Activated CD8-positive, alpha-beta memory T cell treated with anti-CD3 and anti-CD28 coated beads, Interleukin-2, amount 50 U/mL, for 48 hours (primary cell): ENCODE measurements at places on chromosomes 2 and 18.

GRCh38 chr2:67032076-67032475 is 365.1 kb upstream of the ETAA1 start:
- no peak for DNase-seq

GRCh38 chr2:238423561-238424312 is 3.0 kb upstream of the ASB1 start:
- no peak for DNase-seq

GRCh38 chr2:63189026-63189425 is 138.4 kb downstream of the OTX1 start:
- no peak for DNase-seq

DNA sequence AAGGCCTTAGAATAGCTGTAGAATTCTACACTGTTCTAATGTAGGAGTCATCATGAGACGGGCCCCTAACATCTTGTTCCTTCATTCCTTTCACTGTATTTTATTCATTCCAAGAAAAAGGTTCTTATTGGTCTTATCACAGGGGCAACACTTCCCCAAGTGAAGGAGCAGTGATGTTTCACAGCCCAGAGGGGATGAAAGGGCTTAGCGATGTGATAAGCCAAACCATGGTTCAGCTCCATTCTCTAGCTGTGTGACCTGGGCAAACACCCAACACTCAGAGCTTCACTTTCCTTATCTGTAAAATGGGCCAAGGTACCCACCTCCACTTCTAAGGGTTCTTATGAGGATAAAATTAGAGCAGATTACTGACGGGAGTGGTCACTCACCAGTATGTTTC is 25.4 kb upstream of the HS6ST1 start:
- no peak for DNase-seq

DNA sequence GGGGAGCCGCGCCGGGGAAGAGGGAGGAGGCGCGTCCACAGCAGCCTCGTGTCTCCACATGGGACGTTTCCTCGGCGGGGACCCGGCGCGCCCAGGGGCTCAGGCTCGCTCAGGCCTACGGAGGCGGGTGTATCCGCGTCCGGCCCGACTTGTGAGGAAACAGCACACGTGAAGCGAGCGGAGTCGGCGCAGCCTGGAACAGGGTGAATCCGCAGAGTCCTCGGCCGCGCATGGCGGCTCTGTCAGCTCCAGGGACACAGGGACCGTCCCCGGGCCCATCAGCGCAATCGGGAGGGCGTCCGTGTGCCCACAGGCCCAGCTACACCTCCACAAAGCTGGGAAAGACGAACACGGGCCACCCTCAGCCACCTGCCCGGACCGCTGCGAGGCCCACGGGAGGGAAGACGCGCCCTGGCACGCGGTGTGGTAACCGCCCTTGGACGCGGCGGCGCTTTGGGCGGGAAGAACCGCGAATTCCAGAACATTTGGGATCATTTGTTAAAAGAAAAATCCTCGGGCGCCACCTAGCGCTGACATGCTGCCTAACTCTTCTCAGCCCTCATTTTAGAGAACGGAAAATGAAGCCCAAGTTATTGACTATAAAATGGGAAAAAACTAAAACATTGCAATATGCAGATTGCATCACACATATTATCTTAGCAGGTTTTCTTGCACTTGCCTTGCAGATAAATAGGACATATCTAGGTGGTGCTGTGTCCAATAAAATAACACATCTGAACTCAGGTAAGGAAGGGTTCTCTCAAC is 40.4 kb downstream of the TMEM18 start:
- peak; percentile 79 for DNase-seq

GRCh38 chr18:27843783-27844777 is 332.9 kb downstream of the CDH2 start:
- DNase-seq, result no peak

DNA sequence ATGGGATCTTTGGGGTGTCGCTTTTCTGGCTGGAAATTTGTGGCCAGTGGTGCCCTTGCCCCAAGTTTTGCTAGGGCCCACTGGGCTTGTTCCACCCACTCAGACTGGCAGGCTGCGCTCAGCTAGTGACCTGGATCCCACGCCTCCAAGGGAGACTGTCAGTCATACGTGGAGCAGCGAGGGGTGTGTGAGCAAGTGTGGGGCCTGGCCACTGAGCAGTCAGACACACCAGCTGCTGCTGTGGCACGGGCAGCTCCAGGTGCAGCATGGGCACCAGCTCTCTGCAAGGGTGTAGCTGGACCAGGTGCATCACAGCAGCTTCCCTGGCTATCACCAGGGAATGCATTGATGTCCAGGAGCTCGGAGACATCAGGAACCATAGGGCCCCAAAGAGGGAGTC is 327.0 kb downstream of the NR4A2 start:
- DNase-seq, result no peak

DNA sequence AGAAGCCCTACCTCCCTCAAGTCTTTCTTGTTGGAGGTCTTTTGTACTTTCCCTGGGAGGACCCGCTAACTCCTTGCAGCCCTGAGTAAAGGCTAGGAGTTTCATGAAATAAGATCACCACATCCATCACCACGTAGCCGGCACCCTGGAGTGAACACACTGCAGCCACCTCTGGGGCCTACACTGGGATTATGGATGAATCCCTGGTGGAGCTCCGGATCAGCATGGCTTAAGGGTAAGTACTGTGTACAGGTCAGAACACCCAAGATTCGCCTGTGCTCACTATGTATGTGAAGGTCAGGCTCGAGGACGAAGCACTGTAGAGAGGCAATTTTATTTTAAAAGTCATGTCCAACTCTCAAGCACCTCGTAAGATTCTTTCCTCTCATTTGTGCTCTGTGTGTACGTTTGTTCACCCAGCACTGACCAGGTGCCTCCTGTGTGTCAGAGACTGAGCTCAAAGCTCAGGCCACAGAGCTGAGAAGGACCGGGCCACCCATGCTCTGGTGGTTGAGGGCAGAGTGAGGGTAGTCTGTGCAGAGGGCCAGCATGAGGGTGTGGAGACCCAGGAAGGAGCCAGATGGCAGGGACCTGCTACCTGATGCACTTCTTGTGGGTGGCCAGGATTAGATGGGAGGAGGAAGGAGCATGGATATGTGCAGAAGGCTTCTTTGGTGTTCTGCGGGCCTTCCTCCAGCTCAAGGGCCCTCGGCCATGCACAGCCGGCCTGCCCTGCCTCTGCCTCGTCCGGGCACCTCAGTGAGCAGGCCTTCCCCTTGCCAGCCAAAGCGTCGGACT is 66.7 kb upstream of the TFCP2L1 start:
- DNase-seq, result no peak

- no peak for DNase-seq
Measured at GRCh38 chr18:44423814-44424644, 256.7 kb upstream of the SETBP1 start.

GRCh38 chr2:85264471-85264870 is 63.3 kb downstream of the TGOLN2 start:
- DNase-seq, result no peak

DNA sequence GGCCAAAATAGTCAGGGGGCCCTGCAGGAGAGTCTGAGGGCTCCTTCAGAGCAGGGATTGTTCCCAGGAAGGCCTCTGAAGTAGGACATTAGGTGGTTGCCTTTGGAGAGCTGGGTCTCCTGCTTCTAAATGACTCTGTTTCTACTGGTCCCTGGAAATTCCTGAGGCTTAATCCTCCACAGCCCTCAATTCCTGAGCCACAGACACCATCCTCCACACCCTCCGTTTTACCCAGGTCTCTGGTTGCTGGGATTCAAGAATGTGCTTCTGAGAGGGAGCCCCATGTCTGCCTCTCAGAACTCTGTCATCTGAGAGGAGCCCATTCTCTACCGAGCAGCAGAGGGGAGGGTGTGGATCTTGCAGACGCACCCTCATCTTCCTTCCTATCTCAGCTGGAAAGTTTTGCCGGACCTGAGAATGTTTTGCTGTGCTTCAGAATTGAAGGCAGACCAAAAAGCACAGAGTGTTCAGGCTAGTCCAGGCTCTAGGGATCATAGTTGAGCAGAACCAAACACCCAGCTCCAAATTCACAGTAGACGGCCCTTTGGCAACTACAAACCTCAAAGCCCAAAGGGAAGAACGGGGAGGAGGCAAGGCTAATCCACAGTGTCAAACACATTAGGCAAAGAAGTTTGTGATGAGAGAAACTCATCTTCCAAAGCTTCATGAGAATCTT is 8.1 kb downstream of the VIT start:
- DNase-seq, result no peak

- DNase-seq, result peak; percentile 80
Measured at GRCh38 chr18:37778417-37779165, 213.0 kb upstream of the CELF4 start.

DNA sequence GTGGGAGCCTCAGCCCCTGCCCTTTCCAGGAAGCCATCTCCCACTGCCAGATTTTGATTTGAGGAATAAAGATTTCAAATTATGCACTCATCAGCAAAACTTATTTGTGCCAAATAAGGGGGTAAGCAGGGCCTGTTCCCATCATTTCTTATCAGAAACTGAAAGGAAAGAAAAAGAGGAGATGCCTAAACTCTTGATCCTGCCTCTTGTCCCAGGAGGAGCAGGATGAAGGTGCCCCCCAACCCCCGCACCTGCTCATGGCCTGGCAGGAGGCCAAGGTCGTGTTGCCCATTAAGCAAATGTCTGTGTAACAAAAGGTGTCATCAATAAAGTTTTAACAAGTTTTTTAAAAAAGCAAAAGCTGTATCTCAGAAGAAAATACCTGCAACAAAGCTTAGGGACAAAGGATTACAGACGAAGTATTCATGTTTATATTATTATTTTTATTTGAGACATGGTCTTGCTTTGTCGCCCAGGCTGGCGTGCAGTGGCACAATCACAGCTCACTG is 80.0 kb downstream of the INPP5D start:
- no peak for DNase-seq

- DNase-seq, result no peak
Measured at GRCh38 chr18:42365591-42365990, 410.6 kb downstream of the PIK3C3 start.

GRCh38 chr2:58204195-58204959 is 36.7 kb downstream of the FANCL start:
- DNase-seq, result no peak

DNA sequence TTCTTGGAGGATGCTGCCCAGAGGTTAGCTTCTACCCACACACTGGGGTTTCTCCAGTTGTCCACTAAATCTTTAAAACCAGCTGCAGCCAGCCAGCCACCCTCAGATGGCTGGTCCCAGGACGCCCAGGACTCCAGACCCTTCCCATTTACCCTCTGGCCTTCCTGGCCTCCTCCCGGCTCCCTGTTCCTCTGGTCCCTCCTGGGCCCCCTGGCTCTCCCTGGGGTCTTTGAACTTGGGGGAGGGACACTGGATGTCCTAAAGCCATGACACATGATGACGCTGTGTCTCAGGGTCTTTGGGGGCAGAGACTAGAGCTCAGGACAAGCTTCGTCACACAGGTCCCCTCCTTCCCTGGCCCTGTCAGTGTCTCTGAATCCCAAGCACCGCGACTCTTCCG is 201.1 kb upstream of the HDAC4 start:
- DNase-seq, result no peak

DNA sequence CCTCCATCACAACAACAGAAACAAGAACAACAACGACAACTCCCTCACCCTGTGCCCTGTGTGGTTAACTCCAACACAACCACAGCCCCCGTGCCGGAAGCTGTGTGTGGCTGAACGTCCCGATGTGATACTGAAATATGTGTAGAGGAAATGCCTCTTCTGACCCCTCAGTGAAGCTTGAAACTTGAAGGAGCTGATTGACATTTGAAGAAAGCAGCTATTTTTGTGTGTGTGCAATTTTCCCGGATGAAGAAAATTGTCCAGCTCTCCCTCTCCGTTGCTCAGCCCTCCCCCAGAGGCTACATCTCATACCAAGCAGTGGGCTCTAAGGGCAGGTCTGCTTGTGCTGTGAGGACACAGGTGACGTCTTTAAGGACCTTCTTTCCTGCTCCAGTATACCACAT is 173.8 kb downstream of the ICOS start:
- peak; percentile 81 for DNase-seq

GRCh38 chr18:29436459-29436858 is 1259.5 kb upstream of the CDH2 start:
- DNase-seq, result no peak

DNA sequence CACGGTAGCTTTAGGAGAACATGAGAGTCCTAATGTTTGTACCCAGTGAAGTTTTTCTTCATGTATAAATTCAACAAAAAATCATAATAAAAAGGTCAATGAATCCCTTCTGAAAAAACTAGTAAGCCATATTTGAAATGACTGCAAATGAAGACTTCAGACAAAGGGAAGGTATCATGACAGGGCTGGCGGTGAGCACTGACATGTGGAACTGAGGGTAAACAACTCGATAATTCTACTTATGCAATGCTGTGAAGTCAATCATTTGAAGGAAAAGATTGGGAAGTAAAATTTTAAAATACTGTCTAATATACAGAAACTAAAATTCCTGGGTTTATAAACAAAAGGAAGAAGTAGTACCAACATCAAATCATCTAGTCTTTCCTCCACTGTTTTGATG is 190.2 kb upstream of the COPS8 start:
- no peak for DNase-seq

GRCh38 chr18:59691996-59692395 is 5.2 kb downstream of the CCBE1 start:
- no peak for DNase-seq

DNA sequence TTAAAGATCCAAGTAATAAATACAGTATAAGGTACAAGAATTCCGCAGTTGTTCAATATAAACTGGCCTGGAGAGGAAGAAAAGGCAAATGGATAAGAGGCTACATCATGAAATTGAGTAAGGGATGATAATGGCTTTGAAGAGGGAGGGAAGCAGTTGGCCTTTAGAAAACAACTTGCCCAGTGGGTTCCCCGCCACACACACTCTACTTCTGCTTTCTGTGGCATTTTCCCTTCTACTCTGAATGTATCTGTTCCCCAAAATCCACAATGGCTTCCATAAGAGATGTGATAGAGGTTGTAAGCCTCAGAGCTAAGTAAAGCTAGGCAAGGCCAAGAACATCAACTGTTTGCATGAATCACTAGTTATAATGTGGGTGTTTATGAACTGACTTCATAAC is 221.3 kb downstream of the MBD2 start:
- DNase-seq, result no peak
